ENCODE measurements at places on chromosomes 2 and 18.

DNA sequence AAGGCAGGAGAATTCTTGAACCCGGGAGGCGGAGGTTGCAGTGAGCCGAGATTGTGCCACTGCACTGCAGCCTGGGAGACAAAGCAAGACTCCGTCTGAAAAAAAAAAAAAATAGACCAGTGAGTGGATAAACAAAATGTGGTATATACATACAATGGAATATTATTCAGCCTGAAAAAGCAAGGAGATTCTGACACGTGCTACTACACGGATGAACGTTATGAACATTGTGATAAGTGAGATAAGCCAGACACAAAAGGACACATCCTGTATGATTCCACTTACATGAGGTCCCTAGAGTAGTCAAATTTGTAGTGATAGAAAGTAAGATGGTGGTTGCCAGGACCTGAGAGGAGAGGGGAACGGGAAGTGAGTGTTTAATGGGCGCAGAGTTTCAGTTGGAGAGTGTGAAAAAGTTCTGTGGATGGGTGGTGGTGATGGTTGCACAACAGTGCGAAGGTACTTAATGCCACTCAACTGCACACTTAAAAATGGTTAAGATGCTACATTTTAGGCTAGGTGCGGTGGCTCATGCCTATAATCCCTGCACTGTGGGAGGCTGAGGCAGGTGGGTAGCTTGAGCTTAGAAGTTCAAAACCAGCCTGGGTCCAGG, 38.3 kb downstream of the NIFK start:
- DNase-seq, result no peak

- DNase-seq, result no peak
Measured at GRCh38 chr2:240333985-240334384, 101.5 kb upstream of the GPC1 start.

DNA sequence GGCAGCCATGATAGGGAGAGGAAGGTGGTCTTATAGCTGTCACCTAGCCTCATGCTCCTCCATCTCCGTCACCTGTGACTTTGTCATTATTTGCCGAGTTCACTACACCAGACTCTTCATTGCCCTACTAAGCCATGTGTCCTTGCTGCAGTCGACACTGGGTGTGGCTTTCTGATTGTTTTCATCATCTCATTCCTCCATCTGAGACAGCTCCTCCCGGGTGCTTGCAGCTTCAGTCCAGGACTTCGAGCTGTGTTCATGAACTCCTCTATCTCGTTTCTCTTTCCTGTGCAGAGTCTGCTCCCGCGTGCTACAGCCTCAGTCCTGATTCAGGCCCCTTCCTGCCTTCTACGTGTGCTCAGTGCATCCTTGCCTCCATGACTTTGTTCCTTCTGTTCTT, 295.1 kb upstream of the TNP1 start:
- DNase-seq, result no peak

- no peak for DNase-seq
Measured at GRCh38 chr2:152930501-152930900, 212.1 kb downstream of the ARL6IP6 start.

GRCh38 chr2:135914485-135914884, 38.2 kb upstream of the MCM6 start:
- DNase-seq, result no peak

Data from SHP77 (cell line).